ENCODE measurements at places on chromosomes 5 and 9.
A peak's percentile ranks its signal among the peaks of the same experiment; 100 is the strongest.

GRCh38 chr5:18745042-18745987 is 1111.1 kb downstream of the TAF11L14 start:
- DNase-seq: peak; percentile 46

DNA sequence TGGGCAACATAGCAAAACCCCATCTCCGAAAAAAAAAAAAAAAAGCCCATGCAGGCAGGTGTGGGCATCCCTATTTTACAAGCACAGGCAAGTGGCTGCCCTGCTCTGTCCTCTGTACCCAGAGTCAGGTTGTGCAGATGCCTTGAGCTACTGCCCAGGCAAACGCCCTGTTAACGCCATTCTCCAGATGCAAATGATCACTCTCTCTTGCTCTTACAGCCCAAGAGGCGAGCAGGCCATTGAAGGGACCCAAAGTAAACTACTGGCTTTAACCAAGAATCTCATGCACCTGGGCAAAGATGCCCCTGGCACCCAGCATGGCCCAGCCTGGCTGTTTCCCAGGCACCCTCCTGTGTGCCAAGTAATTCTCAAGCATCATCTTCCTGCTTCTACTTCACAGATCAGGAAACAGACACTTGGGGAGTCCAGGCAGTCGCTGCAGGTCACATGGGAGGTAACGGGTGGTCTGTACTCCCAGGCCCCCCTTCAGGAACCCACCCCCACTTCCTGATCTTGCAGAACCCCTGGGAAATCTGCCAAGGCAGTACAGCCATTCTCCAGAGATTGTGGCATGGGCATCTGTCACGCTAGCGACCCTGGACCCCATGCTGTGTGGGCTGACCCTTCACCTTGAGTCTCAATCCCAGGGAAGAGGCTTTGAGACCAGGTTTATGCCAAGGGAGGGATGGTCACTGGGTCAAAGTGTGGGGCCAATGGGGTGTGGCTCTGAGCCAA is 14.2 kb downstream of the EEIG1 start:
- DNase-seq: no peak

- DNase-seq: peak; percentile 49
Observed at GRCh38 chr9:133995012-133995896, 3.1 kb upstream of the VAV2 start.

- no peak for DNase-seq
Observed at GRCh38 chr9:81182431-81182830, 506.9 kb downstream of the TLE1 start.

DNA sequence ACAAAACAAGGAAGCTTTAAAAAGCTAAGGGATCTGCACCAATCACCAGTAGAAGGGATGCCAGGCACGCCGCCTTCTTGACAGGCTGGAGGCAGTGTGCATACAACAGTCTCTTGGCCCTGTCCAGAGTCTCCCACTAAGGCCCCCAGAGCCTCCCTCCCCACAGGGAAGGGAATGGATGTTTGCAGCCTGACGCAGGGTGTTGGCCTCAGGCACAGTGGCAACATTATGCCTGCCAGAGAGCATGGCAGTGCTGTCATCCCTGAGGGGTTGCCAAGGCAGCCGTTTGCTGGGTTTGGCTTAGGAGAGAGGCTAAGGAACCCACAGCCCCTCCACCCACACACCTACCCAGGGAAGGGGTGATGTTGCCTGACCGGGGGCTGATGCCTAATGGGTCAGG is 4.8 kb downstream of the HBEGF start:
- no peak for DNase-seq

DNA sequence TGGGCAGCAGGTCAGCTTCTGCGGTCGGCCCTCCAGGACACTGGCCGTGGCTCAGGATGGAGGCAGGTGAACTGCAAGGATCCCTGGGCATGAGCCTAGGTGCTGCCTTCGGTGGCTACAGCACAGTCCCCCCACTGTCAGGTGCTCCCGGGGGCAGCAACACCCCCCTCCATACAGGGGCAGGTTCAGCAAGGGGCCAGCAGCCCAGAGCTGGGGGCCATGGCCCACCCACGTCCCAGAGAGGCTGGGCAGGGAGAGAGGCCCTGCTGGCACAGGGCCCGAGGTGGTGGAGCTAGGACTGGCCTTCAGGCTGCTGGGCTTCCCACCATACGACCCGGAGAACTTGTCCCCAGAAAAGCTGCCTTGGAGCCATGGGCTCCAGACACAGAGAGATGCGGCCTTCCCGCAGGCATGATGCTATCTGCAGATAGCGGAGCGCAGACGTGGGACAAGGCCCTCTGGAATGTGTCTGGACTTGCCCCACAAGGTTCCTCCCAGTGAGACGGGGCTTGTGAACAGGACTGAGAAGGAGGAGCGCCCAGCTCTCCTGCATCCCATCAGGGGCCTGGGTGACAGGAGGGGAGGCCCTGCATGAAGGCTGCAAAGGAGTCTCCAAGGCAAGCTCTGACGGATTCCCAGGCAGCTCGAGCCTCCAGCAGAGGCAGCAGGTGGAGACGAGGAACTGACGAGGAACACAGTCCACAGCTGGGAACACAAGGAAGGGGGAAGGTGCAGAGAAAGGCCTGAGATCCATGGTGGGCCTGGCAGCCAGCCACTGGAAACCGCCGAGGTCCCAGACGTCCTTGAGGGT is 111.1 kb downstream of the VAV2 start:
- peak; percentile 18 for DNase-seq

DNA sequence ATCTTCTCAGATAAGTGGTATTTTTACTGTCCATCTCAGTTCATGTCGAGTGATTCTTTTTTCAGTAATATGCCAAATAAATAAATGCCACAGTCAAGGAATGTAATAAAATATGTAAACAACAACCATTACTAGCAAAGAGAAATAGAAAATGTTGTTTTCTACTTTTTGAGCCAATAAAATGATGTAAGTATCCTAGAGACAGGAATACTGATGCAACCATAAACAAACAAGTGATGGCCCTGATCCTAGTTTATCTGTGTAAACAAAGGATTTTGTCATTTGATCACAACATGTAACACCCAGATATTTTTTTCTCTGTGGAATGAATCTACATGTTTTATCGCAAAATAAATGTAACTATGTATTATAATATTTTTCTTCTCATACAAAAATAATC is 1852.8 kb downstream of the EFNA5 start:
- DNase-seq: no peak

GRCh38 chr9:121261107-121261460 is 6.9 kb upstream of the GSN start:
- peak; percentile 45 for DNase-seq

DNA sequence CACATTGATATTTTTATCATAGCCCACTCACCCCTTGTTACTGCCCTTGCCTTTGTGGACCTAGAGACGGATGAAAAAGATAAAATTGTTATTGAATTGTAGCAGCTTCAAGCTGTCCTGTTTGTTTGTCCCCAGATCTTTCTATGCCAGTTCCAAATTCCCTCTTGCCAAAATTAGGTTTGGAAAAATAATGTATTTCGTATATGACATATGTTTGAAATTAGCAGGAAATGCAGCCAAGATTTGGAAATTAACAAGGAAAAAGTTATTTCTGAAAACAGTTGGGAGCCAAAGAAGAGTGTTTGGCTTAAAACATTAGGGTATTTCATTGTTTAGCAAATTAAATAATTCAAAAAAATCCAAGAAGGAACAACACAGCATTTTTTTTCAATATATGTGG is 33.5 kb downstream of the SPATA31D1 start:
- no peak for DNase-seq

GRCh38 chr5:154756868-154757813 is 2.0 kb downstream of the LARP1 start:
- DNase-seq: peak; percentile 28

DNA sequence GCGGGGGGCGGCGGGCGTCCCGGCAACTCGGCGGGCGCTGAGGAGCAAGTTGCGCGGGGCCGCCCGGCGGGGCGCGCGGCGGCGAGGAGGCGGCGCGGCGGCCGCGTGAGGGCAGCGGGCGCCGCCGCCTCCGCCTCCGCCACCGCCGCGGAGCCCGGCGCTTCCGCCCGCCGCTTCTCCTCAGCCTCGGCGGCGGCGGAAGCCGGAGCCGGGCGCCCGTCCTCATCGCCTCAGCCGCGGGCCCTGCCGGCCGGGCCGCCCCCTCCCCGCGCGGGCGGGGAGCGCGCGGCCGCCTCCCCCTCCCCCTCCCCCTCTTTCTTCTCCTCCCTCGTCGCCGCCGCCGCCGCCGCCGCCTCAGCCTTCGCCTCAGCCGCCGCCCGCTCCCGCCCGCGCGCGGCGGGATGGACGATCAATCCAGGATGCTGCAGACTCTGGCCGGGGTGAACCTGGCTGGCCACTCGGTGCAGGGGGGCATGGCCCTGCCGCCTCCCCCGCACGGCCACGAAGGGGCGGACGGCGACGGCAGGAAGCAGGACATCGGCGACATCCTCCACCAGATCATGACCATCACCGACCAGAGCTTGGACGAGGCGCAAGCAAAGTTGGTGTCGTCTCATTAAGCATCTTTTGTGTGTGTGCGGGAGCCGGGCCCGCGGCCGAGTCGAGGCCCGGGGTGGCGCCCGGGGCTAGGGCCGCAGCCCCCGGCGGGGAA is at the start of gene PBX3:
TSS of gene PBX3 (plus strand) at position 321 of the 712 bp plus-strand sequence.
- DNase-seq: peak; percentile 62

DNA sequence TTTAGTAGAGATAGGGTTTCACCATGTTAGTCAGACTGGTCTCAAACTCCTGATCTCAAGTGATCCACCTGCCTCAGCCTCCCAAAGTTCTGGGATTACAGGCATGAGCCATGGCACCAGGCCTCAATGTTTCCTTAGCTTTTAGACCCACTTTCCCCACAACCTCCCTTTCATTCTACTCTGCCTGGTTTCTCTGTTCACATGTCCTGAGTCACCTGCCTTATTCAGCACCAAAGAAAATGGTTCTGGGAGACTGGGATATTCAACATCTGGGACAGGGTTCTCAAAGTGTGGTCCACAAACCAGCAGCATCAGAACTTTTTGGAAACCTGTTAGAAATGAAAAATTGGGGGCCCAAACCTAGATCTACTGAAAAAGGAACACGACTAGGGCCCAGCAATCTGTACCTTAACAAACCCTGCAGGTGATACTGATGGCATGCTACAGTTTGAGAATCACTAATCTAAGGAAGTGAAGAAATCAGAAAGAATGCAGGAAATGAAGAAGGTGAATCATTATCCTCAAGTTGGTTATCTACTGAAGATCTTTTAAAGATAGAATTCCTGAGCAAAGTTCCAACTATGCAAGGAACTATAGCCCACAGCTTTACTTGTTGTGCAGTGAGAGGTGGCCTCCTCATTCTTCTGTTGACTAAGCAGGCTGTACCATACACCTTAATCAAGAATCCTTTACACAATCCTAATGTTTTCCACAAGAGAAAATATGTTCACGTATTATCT is 51.8 kb upstream of the CTNNAL1 start:
- no peak for DNase-seq

DNA sequence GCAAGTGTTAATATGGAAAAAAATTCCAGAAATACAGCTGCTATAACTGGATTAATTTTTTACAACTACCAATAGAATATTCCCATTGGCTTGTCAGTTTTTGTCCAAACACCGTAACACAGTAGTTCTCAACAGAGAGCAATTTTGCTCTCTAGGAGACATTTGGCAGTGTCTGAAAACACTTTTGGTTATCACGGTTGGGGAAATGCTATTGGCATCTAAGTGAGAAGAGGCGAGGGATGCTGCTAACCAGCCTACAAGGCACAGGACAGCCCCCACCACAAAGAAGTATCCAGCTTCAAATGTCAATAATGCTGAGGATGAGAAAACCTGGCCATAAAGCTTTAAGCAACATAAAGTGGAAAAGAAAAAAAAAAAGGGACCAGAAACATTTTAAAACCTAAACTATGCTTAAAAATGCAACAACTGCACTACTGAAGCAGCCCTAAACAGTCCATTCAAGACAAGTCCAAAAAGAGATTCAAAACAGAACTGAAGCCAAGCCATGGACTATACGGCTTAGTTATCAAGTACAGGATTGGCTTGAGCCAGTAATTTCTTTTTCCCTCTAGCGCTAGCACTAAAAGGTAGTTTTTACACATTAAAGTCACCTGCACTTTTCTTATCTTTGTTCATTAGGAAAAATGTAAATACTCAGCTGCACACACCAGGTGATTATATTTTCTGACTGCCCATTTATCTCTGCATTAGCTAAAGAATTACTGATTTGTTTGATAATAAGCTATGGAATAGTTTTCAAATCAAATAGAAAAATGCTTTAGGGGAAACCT is 83.9 kb downstream of the NR3C1 start:
- peak; percentile 7 for DNase-seq

GRCh38 chr5:160492565-160492964 is 70.9 kb downstream of the PTTG1 start:
- no peak for DNase-seq

DNA sequence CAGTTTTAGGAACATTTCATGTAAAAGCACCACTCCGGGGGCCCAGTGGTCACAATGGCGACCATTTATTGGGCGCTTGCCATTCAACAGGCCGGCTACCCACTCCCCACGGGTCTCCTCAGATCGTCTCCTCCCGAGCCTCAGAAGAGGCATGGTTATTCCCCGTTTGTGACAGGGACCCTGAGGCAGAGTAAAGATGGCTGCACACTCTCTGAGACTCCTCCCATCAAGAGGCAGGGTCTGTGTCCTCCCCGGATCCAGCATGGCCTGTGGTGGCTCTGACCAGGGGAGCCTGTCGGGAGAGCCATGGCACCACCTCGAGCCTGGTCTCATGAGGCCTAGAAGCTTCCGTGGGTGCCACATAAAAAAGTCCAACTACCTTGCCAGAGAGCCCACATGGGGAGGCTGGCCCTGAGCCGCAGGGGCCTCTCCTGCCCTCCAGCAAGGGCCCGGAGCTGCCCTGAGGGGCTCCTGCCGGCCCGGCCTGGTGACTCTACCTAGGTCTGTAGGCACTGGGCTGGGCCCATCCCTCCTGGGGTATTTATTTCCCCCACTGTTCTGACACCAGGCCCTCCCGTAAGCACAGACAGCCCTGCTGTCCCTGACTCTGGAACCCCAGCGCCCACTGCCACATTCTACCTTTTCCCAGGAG is 90.8 kb downstream of the VAV2 start:
- no peak for DNase-seq

DNA sequence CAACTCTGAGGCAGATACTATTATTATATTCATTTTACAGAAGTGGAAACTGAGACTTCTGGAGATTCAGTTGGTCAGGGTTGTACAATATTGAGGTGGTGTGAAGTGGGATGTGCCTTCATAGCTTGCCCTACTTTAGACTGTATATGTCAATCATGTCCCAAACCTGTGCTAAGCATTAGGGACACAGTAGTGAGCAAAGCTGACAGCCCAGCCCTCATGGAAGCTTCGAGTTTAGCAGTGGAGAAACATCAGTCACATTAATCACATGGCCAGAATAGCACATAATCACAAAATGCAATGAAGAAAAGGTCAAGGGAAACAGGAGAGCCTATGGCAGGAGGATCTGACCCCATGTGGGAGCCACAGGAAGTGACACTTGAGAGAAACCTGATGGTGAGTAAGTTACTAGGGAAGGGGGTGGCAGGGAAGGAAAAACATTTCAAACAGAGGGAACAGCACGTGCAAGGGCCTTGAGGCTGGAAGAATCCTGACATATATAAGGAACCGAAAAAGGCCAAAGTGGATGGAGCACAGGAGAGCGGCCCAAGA is 20.5 kb upstream of the RALGPS1 start:
- DNase-seq: no peak

All from NCI-H2081 (cell line).